ENCODE measurements at places on chromosomes 16 and 17.

GRCh38 chr17:75685499-75685898 lies 18.4 kb downstream of the SAP30BP start:
- DNase-seq, result no peak

DNA sequence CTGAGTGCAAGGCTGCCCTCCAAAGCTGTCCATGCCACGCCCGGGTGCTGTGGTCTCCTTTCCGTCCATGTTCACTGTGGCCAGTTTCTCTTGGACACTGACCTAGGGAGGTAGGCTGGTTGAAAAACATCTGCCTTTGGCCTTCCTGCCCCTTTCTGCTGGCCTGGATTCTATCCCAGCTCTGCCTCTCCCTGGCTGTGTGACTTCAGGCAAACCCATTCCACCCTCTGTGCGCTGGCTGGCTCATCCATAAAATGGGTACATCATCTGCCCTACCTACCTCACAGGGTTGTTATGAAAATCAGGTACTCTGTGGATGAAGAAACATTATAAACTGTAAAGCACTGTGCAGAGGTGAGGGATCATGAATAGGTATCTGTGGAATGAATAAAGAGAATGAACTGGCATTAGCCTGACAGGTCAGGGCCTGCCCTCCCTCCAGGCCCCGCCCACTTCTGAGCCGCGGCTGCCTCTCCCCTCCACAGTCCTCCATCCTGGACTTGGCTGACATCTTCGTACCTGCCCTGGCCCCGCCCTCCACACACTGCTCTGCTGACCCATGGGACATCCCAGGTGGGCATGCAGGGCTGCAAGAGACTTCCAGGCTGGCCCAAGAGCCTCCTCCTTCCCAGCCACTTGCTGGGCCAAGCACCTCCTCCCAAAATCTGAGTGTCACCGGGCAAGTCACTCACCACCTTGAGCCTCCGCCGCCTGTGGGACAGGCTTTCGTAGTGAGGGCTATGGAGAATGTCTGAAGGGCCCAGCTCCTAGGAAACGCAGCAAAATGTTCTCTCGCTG lies 7.0 kb upstream of the SPATA20 start:
- no peak for DNase-seq

- no peak for DNase-seq
Observed at GRCh38 chr16:57770361-57770760, 31.9 kb downstream of the KIFC3 start.

GRCh38 chr17:64225410-64225809 lies 37.6 kb downstream of the TEX2 start:
- DNase-seq, result no peak

DNA sequence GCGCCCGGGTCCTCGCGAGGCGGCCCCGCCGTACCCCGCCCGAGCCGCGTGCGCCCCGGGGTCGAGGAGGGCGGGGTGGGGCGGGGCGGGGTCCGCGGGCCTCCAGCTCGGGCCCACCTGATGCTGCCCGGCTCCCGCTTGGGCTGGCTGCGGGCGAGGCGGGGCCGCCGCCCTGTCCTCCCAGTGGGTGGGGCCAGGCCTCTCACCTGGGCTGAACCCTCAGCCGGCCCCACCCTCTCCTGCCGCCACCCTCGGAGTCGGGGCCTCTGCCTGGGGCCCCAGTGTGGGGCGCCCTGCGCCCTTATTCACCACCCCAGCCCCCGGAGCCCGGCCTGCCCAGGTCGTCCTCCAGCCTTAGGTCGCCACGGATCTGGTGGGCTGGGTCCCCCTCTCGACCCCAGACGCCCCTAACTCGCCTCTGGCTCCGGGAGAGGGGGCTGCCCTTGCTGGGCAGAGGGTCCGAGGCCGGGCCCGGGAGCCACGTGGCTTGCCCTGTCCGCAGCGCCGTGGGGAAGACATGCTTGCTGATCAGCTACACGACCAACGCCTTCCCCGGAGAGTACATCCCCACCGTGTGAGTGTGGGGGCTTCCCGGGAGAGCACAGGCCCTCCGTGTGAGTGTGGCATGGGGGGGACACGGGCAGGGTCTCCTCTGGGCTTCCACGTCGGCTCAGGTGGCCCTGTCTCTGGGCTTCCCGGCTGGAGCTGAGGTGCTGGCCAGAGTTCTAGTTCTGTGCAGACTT lies 578 bp downstream of the RAC3 start:
- no peak for DNase-seq

GRCh38 chr16:73287859-73288405 lies 240.0 kb upstream of the ZFHX3 start:
- DNase-seq, result no peak

DNA sequence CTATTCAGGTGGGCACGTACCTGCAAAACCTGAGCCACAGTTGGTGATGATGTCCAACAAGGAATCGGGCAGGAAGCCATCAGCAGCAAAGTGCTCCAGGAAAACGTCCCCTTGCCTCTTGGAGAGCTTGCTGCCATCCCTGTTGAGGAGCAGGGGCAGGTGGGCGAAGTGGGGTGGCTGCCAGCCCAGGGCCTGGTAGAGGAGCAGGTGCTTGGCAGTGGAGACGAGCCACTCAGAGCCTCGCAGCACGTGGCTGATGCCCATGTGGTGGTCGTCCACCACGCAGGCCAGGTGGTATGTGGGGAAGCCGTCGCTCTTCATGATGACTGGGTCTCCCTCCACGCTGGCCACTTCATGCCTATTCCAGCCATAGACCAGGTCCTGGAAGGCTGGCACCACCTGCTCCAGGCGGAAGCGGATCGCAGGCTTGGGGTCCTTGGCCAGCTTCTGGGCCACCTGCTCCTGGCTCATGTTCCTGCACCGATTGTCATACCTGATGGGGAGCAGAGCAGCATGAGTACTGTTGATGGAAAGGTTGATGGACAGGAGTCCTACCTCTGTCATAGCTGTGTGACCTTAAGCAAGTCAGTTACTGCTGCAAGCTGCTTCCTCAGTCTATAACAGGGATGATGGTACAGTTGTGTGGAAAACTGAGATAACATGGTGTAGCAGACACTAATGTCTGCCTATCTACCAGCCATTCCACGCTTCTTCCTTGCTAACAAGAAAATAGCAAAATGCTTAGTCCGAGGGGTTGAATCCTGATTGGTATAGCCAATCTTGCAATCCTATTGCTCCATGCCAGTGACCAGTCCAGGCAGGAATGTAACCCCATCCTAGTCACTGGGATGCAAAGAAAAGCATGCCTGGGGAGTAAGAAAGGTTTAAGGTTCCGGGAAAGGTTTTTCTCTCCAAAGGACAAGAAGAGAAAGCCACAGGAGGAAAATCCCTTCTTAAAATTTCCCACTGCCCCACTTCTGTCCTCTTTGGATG lies 22.0 kb downstream of the EARS2 start:
- no peak for DNase-seq

DNA sequence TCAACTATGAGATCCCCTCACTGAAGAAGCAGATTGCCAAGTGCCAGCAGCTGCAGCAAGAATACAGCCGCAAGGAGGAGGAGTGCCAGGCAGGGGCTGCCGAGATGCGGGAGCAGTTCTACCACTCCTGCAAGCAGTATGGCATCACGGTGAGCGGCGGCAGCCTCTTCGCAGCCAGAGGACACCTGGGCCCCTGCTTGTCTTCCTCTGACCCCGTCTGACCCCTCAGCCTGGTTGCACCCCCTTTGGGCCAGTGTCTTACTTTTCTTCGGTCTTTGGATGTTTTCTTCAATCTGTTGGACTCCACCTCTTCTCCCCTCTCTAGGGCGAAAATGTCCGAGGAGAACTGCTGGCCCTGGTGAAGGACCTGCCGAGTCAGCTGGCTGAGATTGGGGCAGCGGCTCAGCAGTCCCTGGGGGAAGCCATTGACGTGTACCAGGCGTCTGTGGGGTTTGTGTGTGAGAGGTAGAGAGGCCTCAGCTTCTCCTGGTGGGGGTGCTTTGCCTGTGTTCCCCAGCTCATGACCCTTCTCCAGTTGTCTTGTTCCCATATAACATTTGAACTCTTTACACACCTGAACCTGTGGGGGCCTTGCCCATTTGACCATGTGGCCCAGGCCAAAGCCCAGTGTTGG lies 4.4 kb downstream of the CDK5RAP3 start:
- no peak for DNase-seq

Measured in glomerular endothelial cell (primary cell).